ENCODE measurements at places on chromosomes 3 and 15.

GRCh38 chr3:179264449-179264848 lies 13.5 kb upstream of the KCNMB3 start:
- DNase-seq = no peak

GRCh38 chr15:89128320-89129122 lies 40.3 kb downstream of the ABHD2 start:
- DNase-seq = no peak

GRCh38 chr3:55639143-55639542 lies 152.0 kb upstream of the WNT5A start:
- no peak for DNase-seq

DNA sequence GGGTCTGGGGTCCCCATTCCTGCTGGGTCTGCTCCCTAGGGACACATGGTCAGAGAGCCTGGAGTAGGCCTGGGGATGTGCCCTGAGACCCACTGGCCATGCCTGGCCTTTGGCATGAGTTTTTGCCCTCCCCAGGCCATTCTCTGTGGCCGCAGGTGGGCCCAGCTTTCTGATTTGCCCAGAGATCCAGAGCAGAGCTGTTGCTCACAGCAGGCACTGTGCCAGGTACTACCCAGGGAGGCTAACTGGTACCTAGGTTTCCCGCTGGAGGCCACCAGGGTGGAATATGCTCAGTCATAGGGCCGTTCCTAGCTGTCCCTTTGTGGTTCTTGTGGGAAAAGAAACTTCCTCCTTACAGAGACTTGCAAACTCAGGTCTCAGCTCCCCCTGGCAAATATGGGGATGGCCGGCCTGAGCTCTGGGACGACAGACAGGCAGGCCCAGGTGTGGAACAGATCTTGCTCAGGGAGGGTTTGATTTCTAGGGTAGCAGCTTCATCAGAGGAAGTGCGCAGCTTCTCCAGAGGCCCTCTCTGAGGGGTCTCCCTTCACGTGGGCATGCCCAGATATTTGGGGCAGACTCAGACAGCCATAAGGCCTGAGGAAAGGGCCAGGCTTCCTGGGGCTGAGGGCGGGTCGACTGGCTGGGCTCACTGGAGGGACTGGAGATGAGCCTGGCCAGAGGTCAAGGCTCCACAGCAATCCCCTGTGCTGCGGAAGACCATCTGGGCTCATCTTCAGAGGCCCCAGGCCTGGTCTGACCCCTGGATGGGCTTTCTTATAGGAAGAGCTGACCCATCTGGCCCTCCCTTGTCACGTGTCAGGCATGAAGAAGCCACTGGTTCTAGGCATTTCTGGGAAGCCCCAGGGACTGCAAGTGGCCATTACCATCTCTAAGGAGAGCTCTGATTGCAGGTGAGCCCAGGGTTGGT lies 28.0 kb downstream of the ACAA1 start:
- no peak for DNase-seq

GRCh38 chr15:89144491-89144890 lies 56.2 kb downstream of the ABHD2 start:
- DNase-seq = no peak

DNA sequence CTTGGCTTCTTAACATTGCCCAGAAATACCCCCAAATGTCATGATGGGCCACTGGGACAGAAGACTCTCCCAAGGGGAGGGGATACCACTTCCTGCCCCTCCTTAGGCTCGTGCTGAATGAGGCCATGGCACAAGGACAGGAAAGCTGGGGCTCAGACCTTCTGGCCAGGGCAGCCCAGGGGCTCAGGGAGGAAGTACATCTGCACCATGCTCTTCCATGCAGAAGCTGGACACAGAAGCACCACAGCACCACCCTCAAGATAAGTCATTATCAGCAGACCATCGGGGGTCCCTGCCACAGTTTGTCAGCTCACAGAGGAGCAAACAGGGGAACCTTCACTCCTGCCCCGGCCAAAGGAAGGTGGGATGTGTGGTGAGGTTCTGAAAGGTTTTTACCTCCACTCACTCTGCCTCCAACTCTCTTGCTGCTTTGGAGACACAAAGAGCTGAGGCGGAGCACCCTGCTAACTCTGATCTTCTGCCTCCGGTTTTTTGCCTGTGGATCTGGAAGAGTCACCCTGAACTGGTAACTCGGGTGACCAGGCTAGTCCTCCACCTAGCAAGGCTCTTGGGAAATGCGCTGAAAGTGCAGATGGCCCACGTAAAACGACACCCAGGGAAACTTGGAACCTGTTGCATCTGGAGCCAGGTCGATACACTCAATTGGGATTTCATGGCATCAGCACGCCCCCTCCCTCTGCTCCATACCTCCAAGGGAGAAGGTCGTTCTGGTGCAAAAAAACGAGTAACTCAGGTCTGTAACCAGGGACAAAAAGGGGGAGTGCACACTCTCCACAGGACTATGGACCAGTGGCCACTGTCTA lies 8.3 kb downstream of the BMF start:
- DNase-seq = no peak

DNA sequence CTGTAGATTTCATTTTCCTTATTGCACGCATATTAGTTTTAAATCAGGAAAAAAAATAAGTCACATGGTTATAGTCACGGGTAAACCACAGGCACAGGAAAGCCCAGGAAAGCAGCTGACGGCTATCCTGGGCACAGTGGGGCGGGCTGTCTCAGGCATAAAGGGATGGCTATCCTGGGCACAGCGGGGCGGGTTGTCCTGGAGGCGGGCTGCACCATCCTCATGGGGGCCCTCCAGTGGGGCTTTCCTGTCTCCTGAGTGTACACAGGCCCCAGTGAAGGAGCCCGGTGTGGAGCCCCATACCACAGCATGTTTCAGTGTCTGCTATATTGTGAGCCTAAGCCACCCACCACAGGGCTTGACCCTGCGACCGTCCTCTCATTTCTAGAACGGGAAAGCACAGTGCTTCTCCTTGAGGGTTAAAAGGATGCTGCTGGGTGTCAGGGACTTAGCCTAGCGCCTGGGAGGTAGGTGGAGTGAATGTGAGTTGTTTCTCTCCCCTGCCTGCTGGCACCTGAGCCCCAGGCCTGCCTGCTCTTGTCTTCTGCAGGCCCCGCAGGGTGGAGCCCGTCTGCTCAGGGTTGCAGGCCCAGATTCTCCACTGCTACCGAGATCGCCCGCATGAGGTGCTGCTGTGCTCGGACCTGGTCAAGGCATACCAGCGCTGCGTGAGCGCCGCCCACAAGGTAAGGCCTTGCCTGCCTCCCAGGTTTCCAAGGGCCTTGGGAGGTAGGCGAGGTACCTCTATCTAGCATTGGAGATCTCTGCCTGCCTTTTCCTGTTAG lies 25.9 kb upstream of the PLXNA1 start:
- no peak for DNase-seq

GRCh38 chr3:69107841-69108240 lies 14.6 kb downstream of the LMOD3 start:
- DNase-seq = no peak

Data from DMS 273 treated with DMSO at 0.1 percent for 48 hours (cell line).